ENCODE measurements at places on chromosomes 7 and 10. TPM values are rescaled to one million over a fixed set of nuclear protein-coding genes. Genes with fewer than 3 reads are reported as not detected.

Gene PON1
- not detected for total RNA-seq

Gene DENND2A
- 61.8 TPM for total RNA-seq

Gene AUTS2
- total RNA-seq: 22.3 TPM

Gene OR2A7
- 1.3 TPM for total RNA-seq

Gene FBXO24
- total RNA-seq: 0.32 TPM

Gene TSPAN12
- 1.1 TPM for total RNA-seq

Gene HMX3
- total RNA-seq: not detected

Gene PLAC9
- 17.2 TPM for total RNA-seq

Gene ETV1
- total RNA-seq: 12.8 TPM

Gene SPDYE2
- total RNA-seq: not detected

Gene OR6V1
- total RNA-seq: not detected

Gene DUS4L
- total RNA-seq: 7.7 TPM

Gene GNG11
- total RNA-seq: 21.4 TPM

Gene MICU1
- 94.1 TPM for total RNA-seq

Gene PRR15
- not detected for total RNA-seq

Gene PPP1R3C
- 139 TPM for total RNA-seq

All from hair follicle dermal papilla cell (primary cell).